ENCODE measurements at places on chromosomes 12 and 14.

- no peak for DNase-seq
Measured at GRCh38 chr12:109557805-109558204, 15.5 kb downstream of the MMAB start.

GRCh38 chr14:45181329-45181728 lies 45.6 kb downstream of the FANCM start:
- DNase-seq: no peak

GRCh38 chr14:89123215-89123614 lies 293.8 kb downstream of the FOXN3 start:
- DNase-seq: no peak

DNA sequence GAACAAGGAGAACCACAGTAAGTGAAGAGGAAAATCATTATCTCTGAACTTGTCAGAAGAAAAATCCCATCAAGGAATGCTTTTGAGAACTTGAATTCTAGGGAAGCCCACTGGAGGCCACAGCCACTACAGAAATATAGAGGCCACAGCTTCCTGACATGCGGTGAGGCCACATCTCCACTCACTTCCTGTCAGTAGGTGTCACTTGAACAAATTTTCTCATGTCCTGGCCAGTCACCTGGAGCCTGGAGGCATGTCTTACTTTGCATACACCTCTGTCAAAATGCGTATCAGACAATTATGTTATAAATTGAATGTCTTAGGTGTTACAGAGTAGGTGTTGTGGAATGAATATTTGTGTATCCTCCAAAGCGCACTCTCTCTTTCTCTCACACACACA lies 370.3 kb downstream of the DAD1 start:
- no peak for DNase-seq

DNA sequence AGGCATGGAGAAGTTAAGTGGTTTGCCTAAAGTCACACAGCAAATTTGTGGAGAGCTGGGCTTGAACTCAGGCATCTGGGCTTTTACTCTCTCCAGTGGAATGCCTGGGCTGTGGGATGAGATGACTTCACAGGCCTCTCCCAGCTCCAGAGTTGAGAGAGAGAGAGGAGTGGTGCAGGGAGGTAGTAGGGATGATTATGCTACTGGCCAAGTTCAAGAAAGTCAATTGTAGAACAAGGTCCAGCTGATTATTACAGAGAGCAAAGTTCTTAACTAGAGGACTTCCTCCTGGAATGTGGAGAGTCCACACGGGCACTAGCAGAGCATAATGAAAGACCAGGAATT lies 769 bp upstream of the EMP1 start:
- DNase-seq: no peak

All from NCI-H187 treated with DMSO at 0.1 percent for 48 hours (cell line).